Uterus (tissue), 4 donors: ENCODE measurements at places on chromosomes 6 and 20.

GRCh38 chr6:42025066-42025844, 25.1 kb upstream of the TAF8 start:
- no peaks in the 10 kb centered on the region for H3K4me1 ChIP-seq
- no peak overlapping the region for H3K4me3 ChIP-seq

DNA sequence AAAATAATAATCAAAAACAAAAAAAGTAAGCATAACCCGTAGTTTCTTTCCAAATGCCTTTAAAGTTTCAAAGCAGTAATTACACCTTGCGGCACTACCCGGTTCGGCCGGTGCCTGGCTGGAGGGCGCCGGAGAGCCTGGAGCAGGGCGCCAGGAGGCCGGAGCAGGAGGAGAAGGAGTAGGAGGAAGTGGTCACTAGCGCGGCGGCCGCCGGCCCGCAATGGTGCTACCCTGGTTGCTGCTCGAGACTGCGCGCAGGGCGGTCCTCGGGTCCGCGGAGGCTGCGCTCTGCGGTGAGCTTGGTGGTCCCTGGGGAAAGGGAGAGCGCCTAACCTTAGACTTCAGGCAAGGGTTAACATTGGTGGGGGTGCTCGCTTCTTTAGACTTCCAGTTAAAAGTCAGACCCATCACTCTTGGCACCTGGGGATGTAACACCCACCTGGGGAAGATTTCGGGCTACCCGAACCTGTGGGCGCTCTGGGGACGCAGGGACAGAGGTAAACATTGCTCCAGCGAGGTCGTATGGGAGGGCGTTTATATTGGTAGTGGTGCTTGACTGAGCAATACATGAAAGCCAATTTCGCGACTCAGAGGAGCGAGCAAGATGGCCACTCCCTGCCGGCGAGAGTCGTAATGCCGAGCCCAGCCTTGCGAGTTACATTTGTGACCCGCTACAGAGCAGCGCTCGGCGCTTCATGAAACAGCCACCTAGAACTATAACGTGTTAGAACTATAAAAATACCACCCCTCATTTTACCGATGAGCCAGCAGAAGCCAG, 5.8 kb upstream of the USP45 start:
- H3K4me1 ChIP-seq, result peaks cover 7% of the 10 kb centered on the region
- peak overlapping the region; percentile 80 for H3K4me3 ChIP-seq
- peak overlapping the region; percentile 93 for H3K27ac ChIP-seq
- H3K36me3 ChIP-seq, result no peaks in the 10 kb centered on the region
- peak; percentile 80 for DNase-seq
- no peaks in the 10 kb centered on the region for H3K27me3 ChIP-seq

GRCh38 chr6:98579079-98579478, 255.3 kb upstream of the POU3F2 start:
- no peaks in the 10 kb centered on the region for H3K36me3 ChIP-seq
- no peak overlapping the region for H3K27ac ChIP-seq
- H3K27me3 ChIP-seq, result no peaks in the 10 kb centered on the region

DNA sequence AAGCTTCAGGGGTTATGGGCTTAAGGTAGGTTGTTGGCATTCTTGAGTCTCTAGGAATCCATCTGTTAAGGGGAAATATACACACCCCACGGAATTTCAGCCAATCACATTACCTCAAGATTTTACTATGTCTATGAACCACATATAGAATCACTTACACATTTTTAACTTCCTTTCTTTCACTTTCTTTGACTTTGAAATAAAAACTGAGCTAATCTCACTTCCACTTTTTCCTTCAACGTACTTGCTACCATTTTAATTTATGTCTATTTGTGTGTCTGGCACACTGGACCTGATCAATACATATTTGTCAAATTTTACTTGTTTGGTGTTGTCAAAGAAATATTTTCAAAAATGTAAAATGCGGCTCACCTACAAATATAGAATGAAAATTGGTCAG, 545.4 kb upstream of the JAG1 start:
- no peaks in the 10 kb centered on the region for H3K4me1 ChIP-seq
- no peak overlapping the region for H3K27ac ChIP-seq
- no peaks in the 10 kb centered on the region for H3K27me3 ChIP-seq
- no peaks in the 10 kb centered on the region for H3K36me3 ChIP-seq

- DNase-seq, result peak; percentile 20
- H3K27me3 ChIP-seq, result no peaks in the 10 kb centered on the region
- no peaks in the 10 kb centered on the region for H3K36me3 ChIP-seq
Observed at GRCh38 chr6:142943711-142944123, 1.3 kb downstream of the HIVEP2 start.

DNA sequence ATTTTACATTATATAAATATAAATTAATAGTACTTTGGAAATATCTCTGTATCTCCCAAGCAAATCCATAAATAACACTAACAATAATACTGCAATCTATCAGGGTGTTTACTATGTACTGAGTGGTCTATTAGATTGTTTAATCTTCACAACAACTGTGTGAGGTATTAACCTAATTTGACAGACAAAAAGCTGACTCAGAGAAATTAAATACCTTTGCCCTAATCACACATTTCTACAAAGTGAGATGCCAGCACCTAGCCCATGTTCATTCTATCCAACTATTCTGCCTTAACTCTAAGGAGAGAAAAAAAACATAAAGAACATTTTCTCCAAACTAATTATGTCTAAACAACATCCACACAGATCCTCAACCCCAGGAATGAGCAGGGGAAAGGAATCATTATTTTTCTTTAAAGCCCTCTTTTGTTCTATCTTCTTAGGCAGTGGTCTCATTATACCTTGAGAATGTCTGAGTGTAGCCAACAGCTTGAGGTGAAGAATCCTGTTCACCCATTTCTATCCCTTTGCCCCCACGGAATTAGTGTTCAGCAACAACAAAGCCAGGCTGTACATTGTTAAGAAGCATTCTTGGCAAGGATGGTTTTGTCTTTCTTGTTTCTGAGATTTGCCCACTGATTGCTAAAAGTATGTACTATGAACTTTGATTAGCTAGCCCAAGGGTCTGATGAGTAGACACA, 42.7 kb downstream of the PRL start:
- no peak for DNase-seq
- no peaks in the 10 kb centered on the region for H3K4me1 ChIP-seq
- no peak overlapping the region for H3K27ac ChIP-seq
- no peak overlapping the region for H3K4me3 ChIP-seq
- H3K36me3 ChIP-seq, result no peaks in the 10 kb centered on the region

- H3K4me3 ChIP-seq, result peak overlapping the region; percentile 97
- no peaks in the 10 kb centered on the region for H3K36me3 ChIP-seq
- H3K4me1 ChIP-seq, result no peaks in the 10 kb centered on the region
Observed at GRCh38 chr6:90297115-90297866, 648 bp upstream of the BACH2 start.

- no peaks in the 10 kb centered on the region for H3K36me3 ChIP-seq
- no peak overlapping the region for H3K27ac ChIP-seq
Observed at GRCh38 chr6:159815410-159815809, 15.3 kb downstream of the PNLDC1 start.

DNA sequence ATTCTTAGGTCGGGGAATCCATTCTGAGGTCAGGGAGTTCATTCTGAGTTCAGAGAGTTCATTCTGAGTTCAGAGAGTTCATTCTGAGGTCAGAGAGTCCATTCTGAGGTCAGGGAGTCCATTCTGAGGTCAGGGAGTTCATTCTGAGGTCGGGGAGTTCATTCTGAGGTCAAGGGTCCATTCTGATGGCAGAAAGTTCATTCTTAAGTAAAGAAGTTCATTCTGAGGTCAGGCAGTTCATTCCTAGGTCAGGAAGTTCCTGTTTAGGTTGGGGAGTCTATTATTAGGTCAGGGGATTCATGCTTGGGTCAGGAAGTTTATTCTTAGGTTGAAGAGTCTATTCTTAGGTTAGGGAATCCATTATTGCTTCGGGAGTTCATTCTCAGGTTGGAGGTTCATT, 16.5 kb upstream of the NXT1 start:
- H3K36me3 ChIP-seq, result no peaks in the 10 kb centered on the region
- H3K4me3 ChIP-seq, result no peak overlapping the region
- DNase-seq, result no peak
- no peak overlapping the region for H3K27ac ChIP-seq
- no peaks in the 10 kb centered on the region for H3K27me3 ChIP-seq

GRCh38 chr20:49450281-49450721, 32.2 kb downstream of the KCNB1 start:
- H3K4me3 ChIP-seq, result no peak overlapping the region
- H3K27ac ChIP-seq, result peak overlapping the region; percentile 32
- H3K4me1 ChIP-seq, result peaks cover 31% of the 10 kb centered on the region
- no peaks in the 10 kb centered on the region for H3K27me3 ChIP-seq
- DNase-seq, result no peak

GRCh38 chr6:11404081-11404480, 133.5 kb upstream of the TMEM170B start:
- no peak overlapping the region for H3K4me3 ChIP-seq
- no peak overlapping the region for H3K27ac ChIP-seq
- DNase-seq, result no peak
- no peaks in the 10 kb centered on the region for H3K36me3 ChIP-seq
- H3K27me3 ChIP-seq, result no peaks in the 10 kb centered on the region

GRCh38 chr6:291204-291696, 1.0 kb upstream of the DUSP22 start:
- no peaks in the 10 kb centered on the region for H3K36me3 ChIP-seq
- H3K4me3 ChIP-seq, result peak overlapping the region; percentile 60
- no peaks in the 10 kb centered on the region for H3K4me1 ChIP-seq
- H3K27ac ChIP-seq, result peak overlapping the region; percentile 91
- DNase-seq, result no peak

- no peak overlapping the region for H3K27ac ChIP-seq
- H3K4me1 ChIP-seq, result no peaks in the 10 kb centered on the region
- H3K4me3 ChIP-seq, result no peak overlapping the region
Observed at GRCh38 chr6:122726649-122727048, 52.9 kb upstream of the FABP7 start.

- no peaks in the 10 kb centered on the region for H3K36me3 ChIP-seq
- H3K27me3 ChIP-seq, result no peaks in the 10 kb centered on the region
- no peak for DNase-seq
- no peak overlapping the region for H3K4me3 ChIP-seq
- no peak overlapping the region for H3K27ac ChIP-seq
Observed at GRCh38 chr6:149063468-149063867, 254.0 kb upstream of the TAB2 start.

- H3K4me1 ChIP-seq, result no peaks in the 10 kb centered on the region
- no peak overlapping the region for H3K27ac ChIP-seq
- H3K36me3 ChIP-seq, result no peaks in the 10 kb centered on the region
- DNase-seq, result no peak
- H3K4me3 ChIP-seq, result no peak overlapping the region
Observed at GRCh38 chr6:52160472-52161104, 25.6 kb upstream of the IL17A start.

DNA sequence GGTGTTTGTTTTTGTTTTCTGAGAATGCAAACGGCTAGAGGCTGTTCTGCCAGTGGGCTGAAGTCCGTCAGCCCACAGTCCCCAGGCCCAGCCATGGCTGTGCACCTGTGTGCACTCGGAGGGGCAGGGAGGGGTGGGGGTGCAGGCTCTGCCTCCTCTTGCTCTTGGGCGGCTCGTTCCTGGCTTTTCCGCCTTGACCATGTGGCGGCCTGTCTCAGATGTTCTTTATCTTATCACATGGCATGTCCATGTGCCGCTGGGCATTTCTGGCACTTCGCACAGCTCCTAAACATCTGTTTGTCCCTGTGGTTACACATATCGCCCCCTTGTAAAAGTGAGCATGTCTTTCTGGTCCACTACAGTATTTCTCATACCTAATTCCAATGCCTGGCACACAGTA, 137.0 kb downstream of the CDH4 start:
- no peak overlapping the region for H3K27ac ChIP-seq
- no peaks in the 10 kb centered on the region for H3K4me1 ChIP-seq
- H3K4me3 ChIP-seq, result no peak overlapping the region
- H3K36me3 ChIP-seq, result no peaks in the 10 kb centered on the region
- no peak for DNase-seq

DNA sequence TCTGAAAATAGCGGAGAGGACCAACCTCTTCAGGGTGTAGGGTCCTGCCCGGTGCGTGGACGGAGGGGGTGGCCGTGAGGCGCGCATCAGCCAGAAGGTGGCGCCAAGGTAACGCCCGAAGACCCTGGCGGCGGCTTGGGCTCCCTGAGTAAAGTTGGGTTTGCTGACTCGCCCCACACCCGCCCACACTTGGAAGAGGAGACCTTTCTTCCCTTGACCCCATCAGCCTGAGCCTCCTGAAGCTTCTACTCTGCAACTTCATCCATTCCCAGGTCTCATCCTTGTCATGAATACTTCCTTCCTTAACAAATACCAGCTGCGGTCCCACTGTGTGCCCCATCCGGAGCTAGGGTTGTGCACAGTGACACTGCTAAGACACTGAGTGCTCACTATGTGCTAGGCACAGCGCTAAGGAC, 14.6 kb downstream of the CD40 start:
- no peak overlapping the region for H3K4me3 ChIP-seq
- H3K4me1 ChIP-seq, result no peaks in the 10 kb centered on the region
- no peaks in the 10 kb centered on the region for H3K27me3 ChIP-seq
- no peak overlapping the region for H3K27ac ChIP-seq

DNA sequence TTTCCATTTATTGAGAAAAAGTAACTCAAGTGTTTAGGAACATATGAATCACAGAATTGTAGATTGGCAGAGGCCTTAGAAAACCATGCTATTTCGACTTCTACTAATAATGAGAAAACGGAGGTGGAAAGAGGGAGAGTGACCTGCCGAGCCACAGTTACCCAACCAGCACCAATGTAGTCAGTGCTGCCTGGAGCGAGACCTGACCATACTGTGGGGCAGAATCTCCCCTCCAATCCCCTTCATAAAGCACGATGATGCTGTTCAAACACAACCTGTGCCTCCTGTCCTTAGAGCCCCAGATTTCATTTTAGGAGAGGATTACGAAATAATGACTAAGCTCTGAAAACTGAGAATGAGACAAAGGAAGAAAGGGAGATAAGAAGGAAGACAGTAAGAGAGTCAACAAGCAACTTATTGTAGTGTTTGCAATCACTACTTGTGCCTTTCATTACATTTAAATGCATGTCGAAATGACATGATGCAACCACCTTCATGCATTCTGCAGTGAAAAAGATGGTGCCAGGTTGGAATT, 70.6 kb downstream of the ATXN1 start:
- H3K4me1 ChIP-seq, result no peaks in the 10 kb centered on the region
- H3K4me3 ChIP-seq, result no peak overlapping the region
- DNase-seq, result no peak
- no peaks in the 10 kb centered on the region for H3K27me3 ChIP-seq

GRCh38 chr6:154786144-154786868, 53.1 kb downstream of the SCAF8 start:
- H3K36me3 ChIP-seq, result no peaks in the 10 kb centered on the region
- H3K27ac ChIP-seq, result no peak overlapping the region
- no peaks in the 10 kb centered on the region for H3K4me1 ChIP-seq
- no peak overlapping the region for H3K4me3 ChIP-seq
- DNase-seq, result no peak

GRCh38 chr6:45054610-45055009, 273.5 kb upstream of the RUNX2 start:
- no peaks in the 10 kb centered on the region for H3K4me1 ChIP-seq
- H3K27ac ChIP-seq, result no peak overlapping the region
- H3K36me3 ChIP-seq, result no peaks in the 10 kb centered on the region
- no peak for DNase-seq
- H3K4me3 ChIP-seq, result no peak overlapping the region

DNA sequence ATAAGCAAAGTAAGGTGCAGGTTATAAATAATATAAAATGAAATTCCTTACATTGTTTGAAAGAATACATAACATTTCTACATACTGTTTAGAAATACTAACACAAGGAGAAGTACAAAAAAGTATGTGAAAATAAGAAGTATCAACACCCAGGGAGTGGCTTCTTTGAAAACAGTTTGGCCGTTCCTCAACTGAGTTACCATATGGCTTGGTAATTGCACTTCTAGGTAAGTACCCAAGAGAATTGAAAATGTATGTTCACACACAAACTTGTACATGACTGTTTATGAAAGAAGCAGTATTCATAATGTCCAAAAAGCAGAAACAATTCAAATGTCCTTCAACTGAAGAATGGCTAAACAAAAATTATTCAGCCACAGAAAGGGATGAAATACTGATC, 30.7 kb downstream of the PAK5 start:
- no peaks in the 10 kb centered on the region for H3K4me1 ChIP-seq
- H3K4me3 ChIP-seq, result no peak overlapping the region
- no peak overlapping the region for H3K27ac ChIP-seq
